ENCODE measurements at places on chromosomes 6 and 20.

DNA sequence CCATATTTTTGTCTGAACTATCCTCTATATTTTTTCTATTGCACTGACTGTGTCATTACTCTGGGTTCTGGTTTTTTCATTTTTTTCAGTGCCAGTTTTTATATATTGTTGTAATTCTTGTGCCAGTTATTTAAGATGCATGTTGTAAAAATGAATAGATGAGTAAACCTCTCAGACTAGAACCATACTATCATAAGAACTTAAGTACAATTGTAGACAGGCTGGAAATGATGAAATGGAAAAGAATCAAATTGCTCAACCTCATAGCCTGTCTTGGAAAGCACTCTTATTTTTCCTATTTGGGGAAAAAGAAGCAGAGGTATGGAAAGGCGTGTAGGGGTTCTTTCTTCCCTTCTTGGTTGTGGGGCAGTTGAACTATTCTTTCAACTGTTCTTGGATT lies 30.2 kb downstream of the PANK2 start:
- no peak for DNase-seq

DNA sequence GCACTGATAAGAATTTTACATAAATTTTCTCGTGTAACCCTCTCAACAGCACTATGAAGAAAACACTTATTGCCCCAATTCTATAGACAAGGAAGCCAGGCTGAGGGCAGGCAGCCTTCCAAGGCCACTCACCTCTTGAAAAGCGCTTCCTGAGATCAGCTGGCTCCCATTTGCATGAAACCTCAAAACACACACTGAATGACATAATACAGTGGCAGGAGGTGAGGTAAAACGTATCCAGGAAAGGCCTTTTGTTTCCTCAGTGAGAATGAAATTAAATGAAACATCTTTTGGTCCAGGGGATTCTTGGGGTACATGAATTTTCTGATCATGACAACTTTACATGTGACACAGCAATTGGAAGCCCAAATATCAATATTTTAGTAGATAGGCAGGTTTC lies 112.5 kb downstream of the WDR27 start:
- no peak for DNase-seq

DNA sequence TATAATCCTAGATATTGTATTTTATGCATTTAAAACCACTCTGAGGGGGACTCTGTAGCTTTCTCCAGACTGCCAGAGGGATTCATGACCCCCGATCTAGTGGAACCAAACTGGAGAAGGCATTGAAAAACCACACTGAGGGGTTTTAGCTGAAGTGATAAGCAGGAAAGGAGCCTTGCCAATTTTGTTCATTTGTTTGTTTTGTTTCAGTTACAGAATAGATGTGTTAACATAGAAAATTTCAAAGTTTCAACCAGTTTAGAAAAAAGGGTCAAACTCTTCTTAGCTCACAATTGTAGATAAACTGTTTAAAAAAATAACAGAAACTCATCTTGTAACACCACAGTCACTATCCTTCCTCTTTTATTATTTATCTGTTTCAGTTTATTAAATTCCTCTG lies 19.8 kb downstream of the TAB2 start:
- DNase-seq = no peak

GRCh38 chr6:69784595-69785377 lies 12.0 kb downstream of the LMBRD1 start:
- DNase-seq = no peak

DNA sequence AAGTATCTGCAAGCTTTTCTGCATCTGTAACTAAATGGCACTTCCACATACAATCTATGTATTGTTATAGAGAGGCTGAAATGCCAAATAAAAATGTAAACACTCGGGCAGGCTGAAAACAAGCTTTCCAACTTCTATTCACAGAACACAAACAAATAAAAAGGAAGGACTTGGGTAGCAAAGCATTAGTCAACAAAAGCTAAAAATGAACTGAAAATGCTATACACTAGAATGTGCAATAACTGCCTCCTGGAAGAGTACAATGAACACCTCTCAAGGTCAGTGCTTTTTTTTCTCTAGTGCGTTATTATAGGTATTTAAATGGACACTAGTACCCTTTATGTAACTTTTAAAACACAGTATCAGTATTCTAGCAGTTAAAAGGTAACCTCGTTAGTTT lies 31.4 kb downstream of the STK38 start:
- DNase-seq = no peak

GRCh38 chr6:54244430-54244829 lies 63.8 kb upstream of the TINAG start:
- no peak for DNase-seq

DNA sequence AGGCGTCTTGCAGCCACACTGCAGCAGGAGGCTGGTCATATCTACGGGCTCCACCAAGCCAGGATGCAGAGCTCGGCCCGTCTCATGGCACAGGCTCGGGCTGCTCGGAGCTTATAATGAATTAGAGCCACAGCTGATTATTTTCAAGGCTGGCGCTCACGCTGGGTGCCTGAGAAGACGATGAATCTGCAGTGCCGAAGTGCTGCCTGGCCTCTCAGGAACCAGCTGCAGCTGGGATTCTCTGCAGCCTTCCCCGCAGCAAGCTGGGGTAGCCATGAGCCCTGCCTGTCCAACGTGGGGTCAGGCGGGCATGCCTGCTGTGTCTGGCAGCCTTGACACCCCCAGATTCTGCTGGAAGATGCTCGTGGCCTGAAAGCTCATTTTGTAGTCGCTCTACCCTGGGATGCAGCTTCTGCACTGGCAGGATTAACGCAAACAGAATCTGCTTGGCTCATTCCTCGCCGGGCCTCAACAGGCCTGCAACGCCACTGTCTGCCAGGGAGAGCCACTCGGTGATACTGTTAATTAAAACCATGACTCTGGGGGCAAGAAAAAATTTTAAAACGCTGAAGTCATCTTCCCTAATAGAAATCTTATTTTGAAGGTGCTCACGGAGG lies 104.3 kb downstream of the CDH26 start:
- DNase-seq = peak; percentile 38

DNA sequence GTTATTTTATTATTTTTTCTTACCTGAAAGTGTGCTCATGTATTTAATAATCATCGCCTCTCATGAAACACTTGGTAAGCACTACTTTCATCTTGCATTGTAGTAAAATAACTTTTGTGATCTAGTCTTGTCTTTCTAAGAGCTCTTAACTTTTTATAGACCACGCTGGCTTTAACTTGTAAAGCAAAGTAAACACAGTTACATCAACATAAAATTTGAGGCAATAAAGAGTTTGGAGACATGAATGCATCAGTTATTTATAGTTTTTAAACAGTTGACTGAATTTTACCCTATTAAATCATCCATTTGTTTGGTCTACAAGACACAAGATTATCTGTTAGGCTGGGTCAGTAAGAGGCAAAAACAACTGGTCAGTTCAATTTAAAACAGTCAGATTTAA lies 218.5 kb upstream of the KCNQ5 start:
- no peak for DNase-seq

DNA sequence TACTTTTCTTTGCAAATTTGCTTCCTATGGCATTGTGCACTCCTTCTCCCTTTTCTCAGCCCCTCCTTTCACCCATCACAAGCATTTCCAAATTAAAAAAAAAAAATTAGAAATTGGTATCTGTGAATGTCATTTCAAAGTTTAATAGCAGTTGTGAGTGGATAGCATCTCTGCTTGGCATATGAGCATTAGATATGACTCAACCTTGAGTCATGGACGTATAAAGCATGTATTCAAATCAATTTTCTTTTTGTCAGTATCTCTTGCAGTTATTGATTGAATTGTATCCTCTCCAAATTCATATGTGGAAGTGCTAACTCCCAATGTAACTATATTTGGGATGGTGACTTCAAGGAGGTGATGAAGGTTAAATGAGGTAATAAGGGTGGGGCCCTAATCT lies 60.1 kb upstream of the MAP3K7 start:
- DNase-seq = no peak

DNA sequence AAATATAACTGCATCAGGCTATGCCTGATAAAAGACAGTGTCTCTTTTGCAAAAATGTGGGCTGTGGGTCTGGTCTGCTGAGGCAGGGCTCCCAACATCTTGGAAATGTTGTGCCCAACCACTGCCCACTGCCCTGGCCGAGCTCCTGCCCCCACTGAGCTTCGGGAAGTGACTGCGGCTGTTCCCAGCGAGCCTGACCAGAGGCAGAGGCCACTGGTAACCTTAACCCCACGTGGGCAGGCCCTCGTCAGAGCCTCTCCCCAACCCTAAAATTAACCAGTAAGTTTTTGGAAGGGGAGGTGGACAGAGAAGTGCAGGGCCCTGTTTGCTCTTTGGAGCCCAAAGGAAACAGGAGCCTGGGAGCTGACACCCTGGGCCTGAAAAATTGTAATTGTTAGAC lies 225.9 kb downstream of the MAFB start:
- DNase-seq = no peak

- no peak for DNase-seq
Measured at GRCh38 chr20:2606507-2607006, 45.9 kb upstream of the NOP56 start.

- no peak for DNase-seq
Measured at GRCh38 chr6:121310495-121310894, 23.8 kb downstream of the TBC1D32 start.

- DNase-seq = no peak
Measured at GRCh38 chr6:18034798-18035202, 47.4 kb upstream of the KIF13A start.

DNA sequence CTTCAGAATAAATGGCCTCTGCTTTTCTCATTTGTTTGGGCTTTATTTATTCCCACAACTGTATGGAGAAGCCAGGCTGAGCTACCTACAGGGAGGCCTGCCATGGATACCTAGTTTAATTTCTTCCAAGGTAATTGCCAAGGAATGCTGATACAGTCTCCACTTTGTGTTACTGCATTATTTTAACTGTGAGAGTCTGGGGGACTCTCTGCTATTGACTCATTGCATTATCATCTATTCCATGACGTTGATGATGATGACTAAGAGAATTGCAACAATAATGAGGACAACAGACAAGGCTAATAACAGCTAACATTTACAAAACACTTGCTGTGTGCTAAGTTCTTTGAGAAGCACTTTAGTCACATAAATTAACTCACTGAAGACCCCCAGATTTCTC lies 88.3 kb upstream of the COL21A1 start:
- peak; percentile 60 for DNase-seq

DNA sequence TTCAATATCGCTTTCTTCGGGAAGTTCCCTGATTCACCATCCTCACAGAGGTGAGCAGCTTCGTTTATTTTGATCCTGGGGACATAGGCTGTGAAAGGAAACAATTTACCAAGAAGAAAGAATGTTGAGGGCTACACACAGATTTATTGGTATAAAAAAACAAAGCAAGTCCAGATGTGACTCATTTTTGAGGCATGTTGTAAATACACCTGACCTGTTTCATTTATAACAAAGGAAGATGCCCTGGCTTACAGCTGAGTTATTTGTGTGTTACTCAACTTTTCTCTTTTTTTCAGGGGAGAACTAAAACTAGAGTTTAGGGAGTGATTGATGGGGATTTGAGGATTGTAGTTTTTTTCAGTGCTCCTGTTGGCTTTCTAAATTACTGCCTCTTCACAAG lies 489.5 kb downstream of the CBLN4 start:
- DNase-seq = no peak

GRCh38 chr6:125512621-125513020 lies 210.9 kb upstream of the HDDC2 start:
- no peak for DNase-seq

GRCh38 chr6:3293271-3294155 lies 34.8 kb downstream of the PSMG4 start:
- no peak for DNase-seq

GRCh38 chr6:21198032-21198640 lies 395.4 kb upstream of the SOX4 start:
- no peak for DNase-seq

All from retinal pigment epithelial cell (primary cell).